ENCODE measurements at places on chromosomes 7 and 10. TPM values are rescaled to one million over a fixed set of nuclear protein-coding genes. Genes with fewer than 3 reads are reported as not detected.

GRCh38 chr7:15557686-15558085, 4.1 kb downstream of the AGMO start:
- DNase-seq, result no peak

DNA sequence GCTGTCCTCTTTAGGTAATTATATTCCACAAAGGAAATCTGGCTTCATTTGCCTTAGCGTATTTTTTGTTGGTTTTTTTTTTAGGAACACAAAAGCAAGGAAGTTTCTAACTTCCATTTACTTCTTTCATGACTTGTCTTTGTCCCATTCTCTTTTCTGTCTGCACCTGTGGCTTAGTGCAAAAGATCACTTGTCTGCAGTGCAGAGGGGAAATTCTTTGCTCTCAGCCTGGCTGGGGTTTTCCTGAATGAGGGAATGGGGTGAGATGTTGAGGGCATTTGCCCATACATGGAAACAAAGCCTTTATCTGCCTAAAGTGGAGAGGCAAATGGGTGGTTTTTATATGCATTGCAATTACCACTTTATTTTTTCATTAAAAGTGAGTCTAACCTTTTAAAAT, 361.1 kb upstream of the IGFBP3 start:
- no peak for DNase-seq

DNA sequence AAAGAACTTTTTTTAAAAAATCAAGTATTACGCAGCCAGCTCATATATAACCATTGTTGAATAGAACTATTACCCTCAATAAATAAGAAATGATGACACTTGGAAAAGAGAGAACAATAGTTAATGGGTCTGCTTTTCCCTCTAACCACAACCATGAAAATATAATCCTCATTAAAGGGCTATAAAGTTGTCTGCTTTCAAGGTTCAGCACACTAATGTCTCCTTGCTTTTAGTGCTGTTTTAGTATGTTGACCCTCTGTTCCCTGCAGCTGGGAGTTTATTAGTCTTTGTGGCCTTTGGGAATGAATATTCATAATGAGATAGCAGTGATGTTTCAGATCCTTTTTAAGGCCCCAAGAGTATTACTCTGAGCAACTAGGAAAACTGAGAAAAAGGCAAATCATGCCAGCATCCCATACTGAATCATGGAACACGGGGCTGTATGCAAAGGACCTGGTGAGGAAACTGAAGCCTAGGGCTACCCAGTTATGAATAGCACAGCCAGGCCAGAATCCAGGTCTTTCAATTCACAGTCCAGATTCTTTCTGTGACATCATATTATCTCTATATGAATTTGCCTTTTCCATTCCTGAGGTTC, 332.0 kb upstream of the LRGUK start:
- DNase-seq, result no peak

GRCh38 chr7:5217851-5218331, 27.9 kb downstream of the WIPI2 start:
- DNase-seq, result no peak

DNA sequence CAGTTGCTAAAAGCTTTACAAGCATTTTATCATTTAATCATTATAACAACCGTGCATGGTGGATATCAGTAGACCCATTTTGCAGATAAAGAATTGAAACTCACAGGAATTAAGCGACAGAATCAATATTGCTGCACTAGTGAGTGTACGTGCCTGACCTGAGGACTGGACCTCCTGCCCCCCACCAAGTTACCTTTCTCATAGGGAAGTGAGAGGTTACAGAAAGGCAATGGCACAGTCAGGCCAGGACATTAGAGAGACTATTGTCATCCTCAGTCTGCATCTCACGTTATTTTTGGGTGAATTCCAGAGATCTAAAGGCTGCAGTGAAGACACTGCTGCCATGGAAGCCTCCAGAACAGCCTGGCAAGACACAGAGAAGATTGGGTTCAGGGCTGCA, 80.9 kb downstream of the WDFY4 start:
- DNase-seq, result no peak

DNA sequence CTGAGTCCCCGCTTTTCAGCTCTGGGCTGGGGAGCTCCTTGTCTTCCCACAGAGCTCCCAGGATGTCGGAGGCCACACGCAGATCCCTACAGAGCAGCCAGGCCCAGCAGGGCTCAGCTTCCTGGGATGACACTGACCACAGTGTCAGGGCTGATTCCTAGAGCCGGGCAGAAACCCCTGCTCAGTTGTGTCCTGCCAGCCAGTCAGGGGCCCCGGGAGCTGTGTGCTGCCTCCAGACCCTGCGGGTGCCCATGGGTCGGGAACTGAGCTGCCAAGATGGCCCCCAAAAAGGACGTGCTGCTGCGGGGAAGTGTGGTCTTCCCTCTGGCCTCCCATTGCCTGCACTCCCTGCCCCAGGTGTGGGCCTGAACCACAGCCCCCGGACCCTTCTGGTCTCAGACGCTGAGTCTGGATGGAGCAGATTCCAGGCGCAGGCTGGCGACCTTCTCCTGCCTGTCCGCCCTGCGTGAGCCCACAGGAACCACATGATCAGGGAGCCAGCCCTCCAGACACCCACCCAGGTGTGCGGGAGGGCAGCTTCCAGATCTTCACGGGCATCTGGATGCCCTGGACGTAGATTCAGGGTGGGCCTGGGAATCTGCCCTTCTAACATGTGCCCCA, 217.4 kb downstream of the MAD1L1 start:
- DNase-seq, result no peak

DNA sequence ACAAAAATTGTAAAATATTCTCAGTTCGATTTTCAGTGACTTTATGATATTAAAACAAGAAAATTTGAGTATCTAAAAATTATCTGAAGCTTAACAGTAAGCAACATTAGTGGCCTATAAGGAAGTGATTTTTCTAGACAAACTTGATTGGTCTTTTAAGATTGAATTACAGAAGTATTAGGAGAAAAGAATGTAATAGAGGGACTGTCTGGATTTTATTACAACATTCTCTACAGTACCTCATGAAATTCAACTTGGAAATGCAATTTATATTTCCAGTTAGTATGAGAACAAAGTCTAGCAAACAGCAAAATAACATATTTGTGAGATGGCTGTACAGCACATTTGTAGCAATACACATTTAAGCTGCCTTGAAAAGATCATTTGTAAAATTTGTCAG, 18.8 kb downstream of the REEP3 start:
- DNase-seq, result no peak

- DNase-seq, result no peak
Measured at GRCh38 chr10:14684354-14684753, 90.3 kb downstream of the FAM107B start.

GRCh38 chr10:118621304-118621942, 26.0 kb upstream of the PRLHR start:
- DNase-seq, result no peak

- DNase-seq, result no peak
Measured at GRCh38 chr7:77674878-77675277, 21.4 kb upstream of the RSBN1L start.

DNA sequence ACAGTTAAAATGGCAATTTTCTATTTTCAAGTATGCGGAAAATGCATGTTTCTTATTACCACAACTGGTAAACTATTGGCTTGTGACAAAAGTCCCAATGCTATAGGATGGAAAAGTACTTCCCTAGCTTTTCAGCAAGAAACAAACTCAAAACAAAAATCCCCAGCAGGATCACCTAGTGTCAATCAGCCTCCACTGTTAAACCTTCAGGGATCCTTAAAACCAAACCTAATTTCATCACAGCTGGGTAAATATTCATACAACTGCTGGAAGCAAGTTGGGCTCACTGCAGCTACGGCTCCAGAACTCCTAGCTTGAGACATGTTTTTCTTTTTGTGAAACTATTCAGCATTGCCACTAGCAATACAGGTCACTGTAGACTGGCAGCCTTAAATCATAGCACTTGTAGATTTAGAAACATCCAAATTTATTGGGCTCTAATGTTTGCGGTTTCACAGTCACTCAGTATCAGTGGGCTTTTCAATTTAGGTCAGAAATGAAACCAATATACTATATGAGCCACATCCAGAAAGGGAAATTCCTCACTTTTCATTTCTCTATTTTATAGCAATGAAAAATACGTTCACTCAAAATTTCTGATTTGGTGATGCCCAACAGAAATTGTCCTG, 145.2 kb upstream of the ANK3 start:
- no peak for DNase-seq

- DNase-seq, result no peak
Measured at GRCh38 chr10:8489823-8490222, 435.3 kb downstream of the GATA3 start.

- no peak for DNase-seq
Measured at GRCh38 chr10:124092250-124092859, 1.0 kb downstream of the CHST15 start.

GRCh38 chr10:2968401-2969058, 98.8 kb upstream of the PFKP start:
- DNase-seq, result no peak

GRCh38 chr7:86793136-86793535, 149.4 kb downstream of the GRM3 start:
- no peak for DNase-seq

- DNase-seq, result no peak
Measured at GRCh38 chr10:26574783-26575182, 122.7 kb upstream of the PDSS1 start.

DNA sequence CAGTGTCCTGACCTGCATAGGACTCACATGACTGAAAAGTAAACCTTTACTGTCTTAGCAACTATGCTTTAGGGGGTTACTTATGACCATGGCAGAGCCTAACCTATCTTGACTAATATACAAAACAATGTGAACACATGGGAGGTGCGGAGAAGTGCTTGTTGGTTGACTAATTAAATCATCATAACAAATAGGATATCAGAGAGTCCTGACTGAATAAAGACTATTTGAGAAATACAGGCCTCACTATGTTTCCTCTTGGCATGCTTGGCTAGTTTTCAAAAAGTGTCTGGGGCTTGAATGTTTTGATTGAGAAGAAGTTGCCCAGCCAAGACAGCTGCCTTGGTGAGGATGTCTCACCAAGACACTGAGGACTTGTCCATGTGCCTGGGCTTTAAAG, 104.4 kb upstream of the PHYHIPL start:
- DNase-seq, result no peak

DNA sequence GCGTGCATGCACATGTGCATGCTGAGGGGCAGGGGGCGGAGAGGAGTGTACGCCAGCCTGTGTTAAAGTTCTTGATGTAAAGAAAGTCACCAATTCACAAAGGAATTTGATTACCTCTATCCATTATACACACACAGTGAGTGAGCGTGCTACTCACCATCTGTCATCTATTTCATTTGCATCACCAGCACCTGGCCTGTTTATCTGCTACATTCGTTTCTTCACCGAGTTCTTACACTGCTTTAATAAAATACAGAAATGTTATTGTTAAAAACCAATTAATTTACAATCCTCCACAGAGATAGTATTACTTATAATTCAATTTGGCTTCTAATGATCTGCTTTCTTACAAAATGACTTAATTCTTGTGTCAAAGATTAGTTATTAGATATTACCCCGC, 32.6 kb downstream of the NEUROD6 start:
- DNase-seq, result no peak

GRCh38 chr7:112129655-112130323, 76.4 kb downstream of the DOCK4 start:
- DNase-seq, result no peak

DNA sequence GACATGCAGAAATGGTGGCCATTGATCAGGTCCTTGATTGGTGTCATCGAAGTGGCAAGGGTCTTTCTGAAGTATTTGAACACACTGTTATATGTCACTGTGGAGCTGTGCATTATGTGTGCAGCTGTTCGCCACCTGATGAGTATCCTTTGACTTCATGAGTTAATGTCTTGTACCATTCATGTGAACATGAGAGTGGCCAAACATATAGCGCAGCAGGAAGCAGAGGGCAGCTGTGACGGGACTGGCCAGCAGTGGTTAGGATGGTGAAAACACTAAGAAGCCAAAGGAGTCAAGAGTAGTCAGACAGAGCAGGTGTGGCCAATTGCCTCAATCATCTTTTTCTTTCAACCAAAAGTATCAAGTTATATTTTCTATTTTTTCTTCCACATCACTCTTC, 167.4 kb downstream of the IMMP2L start:
- no peak for DNase-seq

DNA sequence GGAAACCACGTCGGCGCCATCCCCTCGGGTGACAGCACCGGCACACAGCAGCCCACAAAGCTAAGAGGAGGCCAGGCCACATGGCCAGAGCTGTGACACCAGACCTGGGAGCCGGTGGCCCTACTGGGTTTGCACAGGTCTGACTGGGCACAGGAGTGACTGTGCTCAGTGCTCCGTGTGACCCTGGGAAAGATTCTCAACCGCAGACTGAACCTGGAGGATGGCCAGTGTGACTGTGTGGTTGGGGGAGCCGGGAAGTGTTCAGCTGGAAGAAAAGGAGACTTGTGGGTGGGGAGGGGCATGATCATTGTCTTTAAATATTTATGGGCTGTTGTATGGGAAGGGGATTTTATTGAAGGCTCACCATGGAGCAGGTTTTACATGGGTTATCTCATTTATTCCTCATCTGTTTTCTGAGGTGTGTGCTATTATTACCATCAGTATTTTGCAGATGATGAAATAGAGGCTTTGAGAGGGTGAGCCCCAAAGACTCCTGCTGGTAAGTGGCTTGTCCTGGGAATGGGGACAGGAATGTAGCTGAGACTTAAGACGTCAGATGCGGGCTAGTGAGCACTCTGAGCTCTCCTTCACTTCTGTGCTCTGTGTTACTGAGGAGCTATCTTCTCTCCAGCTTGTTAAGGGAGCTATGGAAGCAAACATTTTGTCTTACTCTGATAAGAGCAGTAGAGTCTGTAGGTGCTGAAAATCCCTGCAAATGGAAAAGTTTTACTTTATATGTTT, 127.5 kb downstream of the TMEM178B start:
- no peak for DNase-seq

GRCh38 chr7:116211913-116212596, 1.7 kb downstream of the TES start:
- DNase-seq, result no peak

DNA sequence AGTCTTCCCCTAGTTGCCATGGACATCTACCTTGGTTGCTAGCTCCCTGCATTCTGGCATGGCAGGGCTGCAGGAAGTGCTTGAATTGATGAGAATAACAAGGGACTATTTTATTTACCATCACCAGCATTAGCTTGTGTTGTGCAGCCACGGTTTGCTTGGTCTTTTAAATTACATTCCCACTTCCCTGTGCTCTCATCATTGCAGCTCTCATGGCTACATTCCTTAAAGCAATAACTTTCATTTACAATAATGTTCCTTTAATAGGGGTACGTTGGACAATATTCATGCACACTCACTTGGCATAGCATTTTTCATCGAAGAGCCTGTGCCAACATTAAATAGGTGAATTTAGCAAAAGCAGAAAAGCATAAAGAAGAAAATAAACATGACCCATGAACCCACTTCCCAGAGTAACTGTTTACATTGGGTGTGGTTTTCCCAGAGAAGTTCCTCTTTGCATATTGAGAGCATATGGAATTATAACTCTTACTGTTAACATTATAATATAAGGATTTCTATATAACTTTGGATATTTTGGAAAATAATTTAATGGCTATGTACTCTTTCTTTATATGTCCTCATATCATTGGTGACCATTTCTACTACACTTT, 113.2 kb upstream of the VWC2 start:
- no peak for DNase-seq

Gene CDHR3
- 13.0 TPM for polyA plus RNA-seq

Gene SCRN1
- polyA plus RNA-seq, result 1.9 TPM

Gene BTRC
- 8.9 TPM for polyA plus RNA-seq

Gene WEE2
- polyA plus RNA-seq, result not detected

Gene ITPRID1
- not detected for polyA plus RNA-seq

Gene CAV2
- polyA plus RNA-seq, result not detected

Gene ZNF33A
- 18.9 TPM for polyA plus RNA-seq

Gene ACTL6B
- polyA plus RNA-seq, result not detected

Gene LOXL4
- not detected for polyA plus RNA-seq

Gene ASAH2
- 2.1 TPM for polyA plus RNA-seq

Gene KLF14
- not detected for polyA plus RNA-seq
